H9 (cell line): ENCODE measurements at places on chromosomes 11 and 22.
A peak's percentile ranks its signal among the peaks of the same experiment; 100 is the strongest.

DNA sequence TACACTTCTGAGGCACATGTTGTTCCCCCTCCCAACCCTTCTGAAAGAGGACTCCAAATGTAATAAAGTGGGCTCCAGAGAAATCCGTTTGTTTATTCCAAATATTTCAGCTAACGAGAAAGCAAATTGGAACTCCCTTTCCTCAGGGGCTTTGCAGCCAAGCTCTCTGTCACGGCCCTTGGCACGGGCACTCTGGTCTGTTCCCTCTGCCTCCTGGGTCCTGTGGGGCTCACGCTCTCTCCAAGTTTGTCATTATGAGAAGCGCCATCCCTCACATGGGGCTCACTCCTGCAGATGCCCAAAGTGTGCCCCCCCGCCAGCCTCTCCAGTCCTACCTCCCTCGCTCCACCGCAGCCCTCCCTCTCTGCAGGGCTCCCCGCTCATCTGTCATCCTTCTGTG, 125.4 kb upstream of the POU2AF2 start:
- no peak for DNase-seq
- H3K27me3 ChIP-seq: no peaks in the 10 kb centered on the region
- H3K4me3 ChIP-seq: no peak overlapping the region
- no peaks in the 10 kb centered on the region for H3K36me3 ChIP-seq

GRCh38 chr11:495537-495931, 11.5 kb downstream of the RNH1 start:
- peaks cover 63% of the 10 kb centered on the region for H3K36me3 ChIP-seq
- no peaks in the 10 kb centered on the region for H3K27me3 ChIP-seq
- no peak for DNase-seq
- no peaks in the 10 kb centered on the region for H3K4me1 ChIP-seq

DNA sequence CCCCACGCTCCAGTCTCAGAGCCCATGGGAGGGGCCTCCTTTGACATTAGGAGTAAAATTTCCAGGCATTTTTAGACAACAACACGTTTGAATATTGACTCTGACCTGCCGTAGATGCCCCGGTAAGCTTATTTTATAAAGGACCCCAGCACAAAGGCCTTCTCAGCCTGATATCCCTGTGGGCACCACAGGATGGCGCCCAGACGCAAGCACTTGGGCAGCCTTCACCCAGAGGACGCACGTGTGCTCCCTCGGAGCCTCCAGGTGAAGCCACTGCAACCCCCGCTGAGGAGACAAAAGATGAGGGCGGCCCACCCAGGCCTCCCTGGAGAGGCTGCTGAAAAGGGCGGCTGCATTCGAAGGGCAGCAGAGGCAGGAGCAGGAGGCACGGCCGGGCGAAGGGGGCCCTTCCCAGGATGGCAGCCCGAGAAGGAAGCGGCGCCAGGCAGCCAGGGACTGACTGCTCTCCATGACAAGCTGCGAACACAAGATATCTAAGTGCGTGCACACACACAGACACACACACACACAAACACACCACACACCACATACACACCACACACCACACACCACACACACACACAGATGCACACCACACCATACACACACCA, 15.2 kb upstream of the TH start:
- no peaks in the 10 kb centered on the region for H3K36me3 ChIP-seq
- H3K4me1 ChIP-seq: no peaks in the 10 kb centered on the region
- no peak overlapping the region for H3K27ac ChIP-seq
- no peak overlapping the region for H3K4me3 ChIP-seq
- H3K27me3 ChIP-seq: no peaks in the 10 kb centered on the region; the same call in 1 of the 2 replicates

DNA sequence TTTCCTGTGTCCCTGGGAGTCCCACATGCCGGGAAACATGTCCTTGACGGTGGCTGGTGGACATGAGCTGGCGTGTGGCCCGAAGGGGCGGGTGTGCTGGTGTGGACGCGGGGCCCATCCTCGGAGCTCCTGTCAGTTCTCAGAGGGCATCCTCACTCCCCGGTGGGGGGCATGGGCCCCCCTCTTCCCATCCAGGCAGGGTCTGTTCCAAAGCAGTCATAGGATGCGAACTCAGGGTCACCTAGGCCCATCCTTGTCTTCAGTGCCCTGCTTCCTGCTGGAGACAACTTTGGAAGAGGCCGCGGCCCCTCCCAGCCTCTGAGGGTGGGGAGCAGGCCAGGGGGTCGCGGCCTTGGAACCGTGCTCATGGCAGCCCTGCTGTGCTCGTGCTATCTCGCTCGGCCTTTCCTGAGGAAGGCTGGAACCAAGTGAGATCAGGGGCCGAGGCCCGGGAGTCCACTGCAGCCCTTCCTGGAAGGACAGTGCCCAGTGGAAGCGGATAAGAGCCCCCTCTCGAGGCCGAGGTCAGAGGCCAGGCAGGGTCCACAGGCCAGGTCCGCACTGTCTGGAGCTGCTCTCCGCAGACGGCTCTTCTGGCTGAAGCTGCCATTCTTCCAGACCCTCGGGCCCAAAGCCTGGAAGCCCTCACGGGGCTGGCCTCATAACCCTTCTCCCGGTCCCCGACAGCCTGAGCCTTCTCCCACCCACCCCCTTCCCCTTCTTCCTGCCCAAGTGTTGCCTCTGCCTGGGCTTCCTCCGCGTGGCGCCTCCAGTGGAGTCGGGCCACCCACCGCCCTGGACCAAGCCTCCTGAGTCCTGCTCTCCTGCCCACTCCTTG, 8.7 kb downstream of the GRK2 start:
- no peak for DNase-seq
- no peak overlapping the region for H3K27ac ChIP-seq
- peaks cover 4% of the 10 kb centered on the region; the same call in 2 of the 3 replicates for H3K36me3 ChIP-seq
- H3K4me1 ChIP-seq: peaks cover 12% of the 10 kb centered on the region
- no peak overlapping the region for H3K4me3 ChIP-seq
- no peaks in the 10 kb centered on the region for H3K27me3 ChIP-seq

DNA sequence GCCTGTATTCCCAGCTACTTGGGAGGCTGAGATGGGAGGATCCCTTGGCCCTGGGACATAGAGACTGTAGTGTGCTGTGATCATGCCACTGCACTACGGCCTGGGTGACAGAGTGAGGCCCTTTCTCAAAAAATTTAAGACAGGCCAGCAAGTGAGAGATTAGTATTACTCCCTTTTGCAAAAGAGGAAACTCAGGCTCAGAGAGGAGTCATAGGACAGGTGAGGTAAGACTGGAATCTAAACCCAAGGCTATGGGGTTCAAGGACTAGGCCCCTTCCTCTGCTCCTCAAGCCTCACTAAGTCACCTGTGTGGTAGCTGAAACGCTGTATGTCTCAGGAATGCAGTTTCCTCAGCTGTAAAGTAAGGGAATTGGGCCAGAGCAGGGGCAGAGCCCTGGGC, 1.6 kb upstream of the P2RY2 start:
- no peak for DNase-seq
- no peak overlapping the region for H3K27ac ChIP-seq
- peaks cover 7% of the 10 kb centered on the region; the same call in 1 of the 2 replicates for H3K27me3 ChIP-seq
- no peaks in the 10 kb centered on the region for H3K36me3 ChIP-seq

DNA sequence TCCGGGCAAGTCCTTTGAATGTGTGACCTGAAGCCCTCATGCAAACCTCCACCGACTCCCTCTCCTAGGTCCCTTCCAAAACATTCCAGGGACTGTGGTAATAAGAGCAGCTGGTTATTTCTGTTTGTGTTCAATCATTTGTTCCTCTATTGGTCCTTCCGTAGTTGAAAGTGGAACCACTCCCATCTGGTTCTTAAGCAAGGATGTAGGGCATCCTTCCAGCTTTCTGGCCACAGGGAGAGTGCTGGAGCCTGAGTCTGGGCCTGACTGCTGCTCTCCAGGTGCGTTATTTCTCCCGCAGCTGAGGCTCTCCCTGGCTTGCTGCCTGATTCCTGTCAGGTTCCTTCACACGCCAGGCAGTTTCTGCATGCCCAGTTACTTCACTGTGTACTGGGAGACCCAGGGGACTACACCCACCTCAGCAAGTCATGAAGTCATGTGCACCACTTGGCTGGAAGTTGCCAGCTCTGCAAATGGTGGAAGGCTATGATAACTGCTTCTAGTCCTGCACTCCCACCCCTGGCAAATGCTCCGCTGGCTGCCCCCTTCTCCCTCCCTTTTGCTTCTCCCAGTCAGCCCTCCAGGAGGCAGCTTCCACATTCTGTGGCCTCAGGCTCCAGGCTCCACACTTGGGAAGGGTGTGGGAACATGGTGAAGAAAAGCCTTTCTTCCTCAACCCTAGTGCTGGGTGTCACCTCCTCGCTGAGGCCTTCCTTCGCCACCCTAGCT, 4.0 kb upstream of the ALX4 start:
- no peaks in the 10 kb centered on the region; the same call in 1 of the 2 replicates for H3K36me3 ChIP-seq
- no peak for DNase-seq
- H3K27ac ChIP-seq: no peak overlapping the region
- H3K4me3 ChIP-seq: no peak overlapping the region

GRCh38 chr11:46917762-46918082, 628 bp downstream of the LRP4 start:
- peak overlapping the region; percentile 79 for H3K4me3 ChIP-seq
- peaks cover 8% of the 10 kb centered on the region; the same call in 1 of the 2 replicates for H3K4me1 ChIP-seq
- DNase-seq: no peak
- H3K27me3 ChIP-seq: no peaks in the 10 kb centered on the region; the same call in 1 of the 2 replicates
- H3K36me3 ChIP-seq: peaks cover 4% of the 10 kb centered on the region; the same call in 1 of the 2 replicates
- no peak overlapping the region for H3K27ac ChIP-seq

DNA sequence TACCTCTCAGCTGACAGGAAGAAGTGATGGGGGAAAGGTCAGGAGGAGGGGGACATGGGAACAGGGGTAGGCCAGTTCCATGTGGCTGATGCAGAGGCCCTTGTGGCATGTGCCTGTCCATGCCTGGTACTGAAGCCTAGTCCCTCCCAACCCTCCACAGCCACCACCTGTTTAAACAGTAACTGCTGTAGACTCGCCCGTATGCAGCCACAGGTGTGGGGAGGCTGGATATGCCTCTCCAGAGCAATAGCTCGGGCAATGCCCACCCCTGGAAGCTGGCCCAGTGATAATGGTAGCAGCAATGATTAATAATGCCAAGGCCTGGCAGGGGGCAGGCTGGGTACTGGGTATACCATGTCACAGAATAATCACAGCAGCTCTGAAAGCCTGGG, 2.3 kb downstream of the SMTN start:
- no peaks in the 10 kb centered on the region for H3K36me3 ChIP-seq
- DNase-seq: no peak
- H3K4me3 ChIP-seq: peak overlapping the region; percentile 82; the same call in 1 of the 2 replicates
- H3K4me1 ChIP-seq: no peaks in the 10 kb centered on the region; the same call in 1 of the 2 replicates
- no peaks in the 10 kb centered on the region for H3K27me3 ChIP-seq

- no peak for DNase-seq
- no peaks in the 10 kb centered on the region for H3K27me3 ChIP-seq
- H3K4me3 ChIP-seq: no peak overlapping the region
- H3K27ac ChIP-seq: no peak overlapping the region
- peaks cover 1% of the 10 kb centered on the region; the same call in 2 of the 3 replicates for H3K36me3 ChIP-seq
These were observed 23.5 kb upstream of the CPT1A start for GRCh38 chr11:68865241-68865640.

DNA sequence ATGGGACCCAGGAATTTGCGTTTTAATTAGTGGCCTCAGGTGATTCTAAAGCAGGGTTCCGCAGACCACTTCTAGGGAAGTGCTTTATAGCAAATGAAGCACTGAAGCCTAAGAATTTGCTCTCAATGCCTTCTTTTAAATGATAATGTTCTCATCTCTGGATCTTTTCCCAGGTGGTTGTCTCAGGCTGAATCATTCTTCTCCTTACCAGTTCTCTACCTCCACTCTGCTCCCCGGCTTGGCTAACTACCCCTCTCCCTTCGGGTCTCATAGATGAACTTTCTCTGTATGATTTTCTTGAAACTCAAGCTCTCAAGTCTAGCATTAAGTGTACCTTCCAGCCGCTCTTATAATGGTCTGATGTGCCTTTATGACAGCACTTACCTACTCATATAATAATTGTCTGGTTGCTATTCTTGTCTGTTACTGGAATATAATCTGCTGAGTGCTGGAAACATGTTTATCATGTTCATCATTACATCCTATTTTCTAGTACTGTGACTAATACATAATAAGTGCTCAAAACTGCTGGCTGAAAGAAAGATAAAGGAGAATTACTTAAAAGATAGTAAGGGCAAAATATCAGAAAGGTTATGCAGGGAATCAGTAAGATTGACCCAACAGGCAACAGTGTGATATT, 195.9 kb upstream of the SESN3 start:
- H3K4me3 ChIP-seq: no peak overlapping the region
- no peaks in the 10 kb centered on the region for H3K27me3 ChIP-seq
- no peaks in the 10 kb centered on the region for H3K36me3 ChIP-seq
- no peak for DNase-seq
- H3K4me1 ChIP-seq: no peaks in the 10 kb centered on the region; the same call in 1 of the 2 replicates

DNA sequence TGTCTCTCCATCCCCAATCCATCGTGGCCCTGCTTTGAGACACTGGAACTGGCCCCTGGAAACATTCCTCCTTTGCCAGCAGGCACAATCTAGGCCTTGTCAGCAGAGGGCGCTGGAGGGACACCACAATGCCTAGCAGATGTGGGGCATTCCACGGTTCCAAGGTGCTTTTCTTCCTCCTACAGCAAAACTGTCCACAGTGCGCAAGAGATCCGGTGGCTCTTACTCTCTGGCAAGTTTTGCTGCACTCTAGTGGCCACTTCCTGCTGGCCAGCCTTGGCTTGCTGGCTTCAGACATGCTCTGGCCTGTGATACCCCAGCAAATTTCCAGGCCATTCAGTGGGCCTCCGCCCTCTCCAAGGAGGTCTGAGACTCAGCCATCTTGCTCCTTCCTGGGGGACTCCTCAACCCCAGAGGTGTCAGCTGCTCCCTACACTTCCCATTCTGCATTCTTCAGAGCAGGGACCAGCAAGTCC, 17.1 kb upstream of the RBM4B start:
- no peak overlapping the region for H3K27ac ChIP-seq
- peaks cover 91% of the 10 kb centered on the region for H3K36me3 ChIP-seq
- DNase-seq: peak; percentile 97
- no peaks in the 10 kb centered on the region for H3K27me3 ChIP-seq
- no peaks in the 10 kb centered on the region for H3K4me1 ChIP-seq

GRCh38 chr11:118846181-118846935, 37.3 kb upstream of the CXCR5 start:
- H3K27me3 ChIP-seq: no peaks in the 10 kb centered on the region
- peaks cover 4% of the 10 kb centered on the region; the same call in 1 of the 2 replicates for H3K4me1 ChIP-seq
- no peak overlapping the region for H3K27ac ChIP-seq
- no peak overlapping the region for H3K4me3 ChIP-seq

- H3K4me1 ChIP-seq: no peaks in the 10 kb centered on the region
- H3K36me3 ChIP-seq: no peaks in the 10 kb centered on the region
- DNase-seq: no peak
- no peaks in the 10 kb centered on the region for H3K27me3 ChIP-seq
- no peak overlapping the region for H3K27ac ChIP-seq
- H3K4me3 ChIP-seq: no peak overlapping the region
These were observed 85.4 kb downstream of the MICAL2 start for GRCh38 chr11:12195768-12196167.

DNA sequence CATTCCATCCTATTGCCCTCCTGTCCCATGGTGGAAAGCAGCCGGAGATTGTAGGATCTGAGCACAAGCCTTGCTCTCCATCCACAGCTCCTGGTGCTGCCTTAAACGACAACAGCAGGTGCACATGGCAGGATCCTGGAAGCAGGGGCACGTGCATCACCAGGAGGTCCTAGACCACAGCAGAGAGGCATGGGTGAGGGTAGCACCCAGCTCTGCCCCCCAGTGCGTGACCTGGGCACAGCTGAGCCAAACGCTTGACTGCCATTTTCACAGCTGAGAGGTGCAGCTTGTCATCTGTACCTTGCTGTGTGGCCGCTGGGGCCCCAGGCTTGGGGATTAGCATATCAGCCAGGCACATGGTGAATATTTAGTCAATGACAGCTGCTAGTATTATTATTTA, 92.7 kb downstream of the NTM start:
- no peak overlapping the region for H3K27ac ChIP-seq
- H3K27me3 ChIP-seq: no peaks in the 10 kb centered on the region
- no peak for DNase-seq
- 0 out of 2 replicates have a peak, but pooled peaks cover 3% of the 10 kb centered on the region for H3K4me1 ChIP-seq
